ENCODE measurements at places on chromosomes 1 and 21. TPM values are rescaled to one million over a fixed set of nuclear protein-coding genes. Genes with fewer than 3 reads are reported as not detected.
A peak's percentile ranks its signal among the peaks of the same experiment; 100 is the strongest.

The CNIH3 gene
- 6.3 TPM for total RNA-seq

The UBXN10 gene
- 0.03 TPM for total RNA-seq

The ZYG11A gene
- 0.10 TPM for total RNA-seq

GRCh38 chr1:181392613-181393220 is 90.6 kb upstream of the CACNA1E start:
- DNase-seq = peak; percentile 30

GRCh38 chr1:1302951-1303509 is 4.7 kb downstream of the ACAP3 start:
- DNase-seq = peak; percentile 29

- peak; percentile 49 for DNase-seq
Measured at GRCh38 chr1:175933801-175934200, 190.4 kb upstream of the TNR start.

DNA sequence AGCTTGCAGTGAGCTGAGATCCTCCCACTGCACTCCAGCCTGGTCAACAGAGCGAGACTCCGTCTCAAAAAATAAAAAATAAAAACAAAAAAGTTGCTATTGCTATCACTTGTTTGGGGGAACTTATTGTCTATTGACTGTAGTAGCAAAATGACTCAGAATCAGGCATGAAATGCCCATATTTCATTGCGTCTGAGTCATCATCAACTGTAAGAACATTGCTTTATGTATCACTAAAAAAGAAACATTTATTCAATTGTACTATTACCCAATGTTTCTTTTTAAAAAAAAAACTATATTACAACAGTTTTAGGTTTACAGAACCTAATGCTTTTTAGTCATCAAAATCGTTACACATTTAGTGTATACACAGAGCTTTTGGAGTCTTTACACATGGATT is 91.0 kb upstream of the FMN2 start:
- no peak for DNase-seq

DNA sequence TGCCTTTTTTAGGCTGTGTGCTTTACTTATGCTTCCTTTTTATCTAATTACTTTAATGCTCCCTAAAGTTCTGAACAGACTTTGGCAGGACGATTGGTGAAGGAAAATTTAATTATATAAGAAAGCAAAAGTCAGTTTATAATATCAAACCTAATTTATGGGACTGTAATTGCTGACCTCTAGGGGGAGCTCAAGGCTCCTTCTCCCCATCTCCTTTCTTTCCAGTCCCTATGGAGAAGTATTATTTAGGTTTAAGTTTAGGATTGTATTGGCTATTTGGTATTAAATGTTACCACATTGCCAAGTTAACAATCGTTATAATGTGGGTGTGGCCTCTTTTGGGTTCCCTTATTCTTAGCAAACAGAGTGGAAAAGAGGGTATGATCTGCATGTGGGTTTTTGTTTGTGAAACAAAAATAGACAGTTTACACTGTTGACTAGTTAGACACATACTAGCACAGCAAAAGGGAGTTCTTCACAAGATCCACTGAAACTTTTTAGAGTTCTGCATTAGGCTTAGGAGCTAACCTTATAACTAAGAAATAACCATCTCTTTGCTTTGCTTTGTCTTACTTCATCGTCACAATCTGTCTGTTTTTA is 48.2 kb upstream of the TNFSF4 start:
- DNase-seq = peak; percentile 47

- no peak for DNase-seq
Measured at GRCh38 chr1:112061901-112062320, 72.4 kb upstream of the KCND3 start.
